Stimulated activated CD4-positive, alpha-beta T cell treated with anti-CD3 and anti-CD28 coated beads, Interleukin-1b, Interleukin-23, amount 100 ng/mL, for 1 hour (primary cell): ENCODE measurements at places on chromosomes 12 and 14.

DNA sequence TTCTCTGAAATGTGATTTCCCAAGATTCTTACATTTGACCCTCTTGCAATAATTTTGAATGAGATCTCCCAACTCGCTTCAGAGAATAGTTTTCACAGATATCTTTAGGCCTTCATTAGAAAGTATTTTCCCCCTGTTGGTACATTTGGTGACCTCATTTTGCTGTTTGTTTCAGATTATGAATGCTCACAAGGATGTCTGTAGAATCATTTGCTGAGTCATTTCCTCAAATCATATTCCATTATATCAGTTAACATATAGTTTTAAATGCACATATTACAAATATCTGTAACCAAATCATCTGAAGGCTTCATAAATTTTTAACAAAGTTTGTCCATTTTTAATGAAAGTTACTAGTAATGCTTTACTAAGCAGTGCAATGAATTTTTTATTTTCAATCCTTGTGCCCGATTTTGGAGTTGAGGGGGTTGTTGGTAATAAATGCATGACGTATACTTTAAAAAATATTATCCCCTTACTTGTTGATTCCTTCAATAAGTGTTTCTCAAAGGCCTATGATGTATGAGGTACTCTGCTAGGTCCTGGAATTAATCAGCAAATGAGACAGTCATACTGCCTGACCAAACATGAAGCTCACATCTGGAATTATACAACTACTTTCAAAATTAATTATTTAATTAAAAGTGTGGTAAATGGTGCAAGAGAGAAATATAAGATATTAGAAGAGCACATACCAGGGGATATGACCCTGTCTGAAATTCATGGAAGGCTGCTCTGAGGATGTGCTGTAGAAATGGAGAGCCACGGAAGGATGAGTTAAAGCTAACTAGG, 126.9 kb upstream of the RAP1B start:
- DNase-seq: no peak

GRCh38 chr12:91007531-91008290, 2.9 kb upstream of the EPYC start:
- no peak for DNase-seq

- no peak for DNase-seq
Observed at GRCh38 chr14:27881646-27882045, 884.9 kb upstream of the FOXG1 start.

DNA sequence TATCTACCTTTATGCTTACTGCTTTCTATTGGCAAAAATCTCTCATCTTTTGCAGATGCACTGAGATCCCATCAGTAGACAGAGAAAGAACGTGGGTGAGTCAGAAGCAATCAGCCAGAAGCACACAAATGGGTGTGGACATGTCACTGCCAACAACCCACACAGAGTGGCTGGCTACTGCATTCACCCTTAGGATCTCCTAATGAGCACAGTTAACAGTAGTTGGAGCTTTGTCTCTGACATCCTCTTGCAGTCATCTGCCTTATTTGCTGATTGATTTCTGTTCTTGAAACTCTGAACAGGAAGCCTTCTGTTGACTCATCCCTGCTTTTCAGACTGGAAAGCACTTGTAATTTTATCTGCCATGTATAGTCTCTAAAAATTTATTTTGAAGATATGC, 117.2 kb downstream of the RGS6 start:
- no peak for DNase-seq

DNA sequence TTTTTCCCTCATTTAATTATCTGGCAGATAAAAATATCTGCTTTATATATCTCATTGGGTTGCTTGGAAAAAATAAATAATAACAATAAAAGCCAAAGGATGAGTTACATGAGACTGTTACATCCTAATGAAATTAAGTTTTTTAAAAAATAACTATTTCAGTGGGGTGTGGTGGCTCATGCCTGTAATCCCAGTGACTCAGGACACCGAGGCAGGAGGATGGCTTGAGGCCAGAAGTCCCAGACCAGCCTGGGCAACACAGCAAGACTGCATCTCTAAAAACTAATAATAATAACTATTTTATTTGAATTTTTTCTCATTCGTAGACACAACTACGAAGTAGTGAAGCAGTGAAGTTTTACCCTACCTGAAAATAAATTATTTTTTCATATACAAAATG, 103.3 kb downstream of the BCAT1 start:
- no peak for DNase-seq

DNA sequence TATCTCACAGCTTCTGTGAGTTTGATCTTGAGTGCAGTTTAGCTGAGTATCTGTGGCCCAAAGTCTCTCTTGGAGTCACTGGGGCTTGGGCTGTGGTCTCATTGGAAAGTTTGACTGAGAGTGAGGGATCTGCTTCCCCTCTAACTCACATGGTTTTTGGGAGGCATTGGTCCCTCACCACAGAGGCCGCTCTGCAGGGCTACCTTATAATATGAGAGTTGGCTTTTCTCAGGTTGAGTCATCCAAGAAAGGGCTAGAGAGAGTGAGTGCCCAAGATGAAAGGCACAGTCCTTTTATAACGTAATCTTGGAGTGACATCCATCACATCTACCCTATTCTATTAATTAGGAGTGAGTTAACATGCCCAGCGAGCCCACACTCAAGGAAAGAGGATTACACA, 175.8 kb downstream of the SLC41A2 start:
- no peak for DNase-seq

- DNase-seq: no peak
Observed at GRCh38 chr14:103501921-103502669, 20.5 kb downstream of the CKB start.

DNA sequence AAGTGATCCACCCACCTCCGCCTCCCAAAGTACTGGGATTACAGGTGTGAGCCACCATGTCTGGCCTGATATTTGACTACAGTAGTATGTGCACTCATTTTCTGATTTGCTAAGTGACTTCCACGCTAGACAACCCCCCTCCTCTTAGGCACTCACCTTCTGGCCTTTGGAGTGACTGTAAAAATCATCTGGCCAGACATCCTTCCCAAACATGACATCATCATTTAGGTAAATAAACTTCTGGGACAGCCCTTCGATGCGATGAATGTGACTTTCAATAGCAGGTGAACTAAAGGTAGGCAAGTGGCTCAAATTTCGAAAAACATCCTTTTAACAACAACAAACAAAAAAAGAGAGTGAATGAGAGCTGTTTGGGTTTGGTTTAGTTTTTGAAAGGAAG, 30.6 kb upstream of the SYCP3 start:
- no peak for DNase-seq

- no peak for DNase-seq
Observed at GRCh38 chr12:8906266-8907180, 7.8 kb upstream of the PHC1 start.

- no peak for DNase-seq
Observed at GRCh38 chr14:59629444-59630287, 53.1 kb upstream of the CCDC175 start.

DNA sequence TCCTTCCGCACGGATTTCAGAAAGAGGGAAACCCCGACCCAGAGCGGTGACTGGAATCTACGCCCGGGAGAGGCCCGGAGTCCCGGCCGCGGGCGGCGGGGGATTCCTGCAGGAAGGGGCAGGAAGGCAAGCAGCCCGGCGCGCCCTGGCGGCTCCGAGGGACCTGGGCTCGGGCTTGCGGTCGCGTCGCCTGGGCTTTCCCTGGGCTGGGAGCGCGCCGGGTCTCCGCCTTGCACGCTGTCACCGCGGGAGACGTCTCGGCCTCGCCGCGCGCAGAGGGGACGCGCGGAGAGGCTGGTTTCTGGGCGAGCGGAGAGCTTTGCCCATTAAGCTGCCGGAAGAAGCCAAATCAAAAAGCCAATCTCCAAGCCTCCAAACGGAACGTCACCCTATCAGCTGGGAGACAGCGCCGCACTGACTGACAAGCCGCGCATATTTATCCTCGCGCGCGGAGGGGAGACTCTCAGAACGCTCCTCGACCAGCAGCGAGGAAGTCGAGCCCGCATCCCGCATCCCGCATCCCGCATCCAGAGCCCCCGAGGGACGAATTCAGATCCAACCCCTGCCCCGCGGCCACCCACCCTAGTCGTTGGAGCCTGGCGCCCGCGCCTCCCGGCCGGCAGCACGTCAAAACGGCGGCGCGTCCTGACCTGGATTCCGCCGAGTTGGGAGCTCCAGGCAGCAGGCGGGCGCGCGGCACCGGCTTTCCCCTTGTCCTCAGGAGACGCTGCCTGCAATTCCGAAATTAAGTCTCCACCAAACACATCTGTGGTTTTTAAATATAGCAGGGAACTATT, at the start of gene SLC8A3:
TSS of gene SLC8A3 (minus strand) at position 293 of the 797 bp plus-strand sequence. CDS start 20,529 bp downstream, outside the sequence.
- no peak for DNase-seq

GRCh38 chr14:63362389-63362819, 43.7 kb upstream of the GPHB5 start:
- DNase-seq: no peak

DNA sequence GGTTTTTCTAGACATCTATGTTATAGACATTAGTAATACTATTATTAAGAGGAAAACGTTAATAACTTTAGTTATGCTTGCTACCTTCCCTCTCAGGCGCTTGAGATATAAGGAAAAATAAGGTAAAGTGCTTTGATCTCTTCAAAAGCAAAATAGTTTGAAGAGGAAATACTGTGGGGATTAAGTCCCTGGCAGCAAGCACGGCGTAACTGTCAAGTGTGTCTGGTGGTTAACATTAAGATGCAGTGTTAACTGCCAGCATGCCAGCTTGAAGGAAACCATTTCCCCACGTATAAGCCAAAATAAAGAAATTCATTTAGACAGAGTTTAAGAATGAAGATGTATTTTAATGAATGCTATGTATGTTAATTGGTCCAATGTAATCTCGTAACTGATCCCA, 31.8 kb downstream of the PELI2 start:
- no peak for DNase-seq

DNA sequence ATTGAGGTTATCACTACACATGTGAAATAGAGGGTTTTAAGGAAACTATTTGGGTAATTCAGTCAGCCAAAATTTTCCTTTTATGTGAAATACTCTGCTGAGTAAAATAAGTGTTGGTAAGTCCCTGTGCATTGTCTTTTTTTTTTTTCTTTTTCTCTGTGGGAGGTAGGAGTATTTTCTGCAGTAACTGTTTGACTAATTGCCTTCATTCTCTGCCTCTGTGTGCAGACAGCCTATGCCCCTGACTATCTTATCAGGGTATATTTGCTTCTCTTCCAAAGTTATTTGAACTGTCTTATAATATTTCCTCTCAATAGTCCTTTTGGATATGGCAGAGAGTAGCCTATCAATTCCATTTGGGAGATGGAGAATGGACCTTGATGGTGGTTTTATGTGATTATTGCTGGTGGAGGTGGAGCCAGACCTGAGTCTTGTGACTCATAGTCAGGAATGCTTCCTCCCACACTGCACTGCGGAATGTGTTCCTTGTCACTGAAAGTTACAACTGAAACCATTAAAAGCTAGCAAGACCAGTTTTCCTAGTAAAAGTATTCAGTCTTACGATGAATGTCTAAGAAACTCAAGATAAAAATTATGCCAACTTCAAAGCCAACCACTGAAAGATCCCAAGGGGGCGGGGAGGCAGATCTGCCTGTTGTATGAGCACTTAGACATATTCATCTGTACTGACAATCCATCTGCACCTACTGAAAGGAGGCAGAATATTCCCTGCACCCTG, 40.9 kb upstream of the STXBP6 start:
- no peak for DNase-seq

GRCh38 chr14:49880267-49881064, 12.4 kb upstream of the ARF6 start:
- DNase-seq: no peak

- DNase-seq: no peak
Observed at GRCh38 chr14:72678356-72678755, 215.5 kb downstream of the DPF3 start.

DNA sequence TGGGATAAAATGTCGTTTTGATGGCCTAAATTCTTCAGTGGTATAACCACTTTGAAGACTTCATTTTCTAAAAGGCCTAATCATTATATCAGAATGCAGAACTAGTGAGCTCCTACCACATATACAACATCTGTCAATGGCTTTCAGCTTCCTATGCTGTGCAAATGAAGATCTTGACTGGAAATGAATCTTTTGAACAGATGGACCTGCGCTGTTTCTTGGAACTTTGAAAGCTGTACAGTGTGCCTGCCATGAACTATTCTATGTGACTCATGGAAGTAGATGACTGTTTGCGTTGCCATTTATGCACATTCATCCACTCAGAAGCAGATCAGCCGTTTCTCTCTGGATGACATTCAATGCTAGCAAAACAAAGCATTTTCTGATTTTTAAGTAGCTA, 542.2 kb upstream of the USP15 start:
- DNase-seq: no peak

DNA sequence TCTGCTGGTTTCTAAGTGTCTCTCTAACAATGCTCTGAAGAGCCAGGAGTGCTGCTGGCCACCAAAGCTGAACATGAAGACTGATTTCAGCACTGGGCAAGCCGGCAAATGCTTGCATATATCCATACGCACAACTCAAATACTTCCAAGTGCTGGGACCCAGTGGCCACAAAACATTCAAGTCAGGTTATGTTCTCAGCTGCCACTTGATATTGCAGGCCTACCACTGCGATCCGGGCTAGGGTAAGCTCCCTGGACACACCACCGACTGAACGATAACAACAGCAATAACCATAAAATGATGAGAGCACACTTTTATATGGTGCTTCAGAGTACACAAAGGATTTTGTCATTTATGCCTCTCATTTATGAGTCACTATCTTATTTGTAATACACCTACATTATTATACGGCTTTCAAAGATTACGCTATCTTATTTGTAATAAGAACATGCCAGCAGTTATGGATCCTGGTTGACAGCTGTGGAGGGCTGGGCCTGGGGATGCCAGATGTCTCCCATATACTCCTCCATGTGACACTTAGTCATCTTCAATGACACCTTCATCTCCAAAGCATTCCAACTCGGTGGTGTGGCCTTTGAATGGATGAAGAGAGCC, 35.5 kb downstream of the CRACR2A start:
- no peak for DNase-seq

DNA sequence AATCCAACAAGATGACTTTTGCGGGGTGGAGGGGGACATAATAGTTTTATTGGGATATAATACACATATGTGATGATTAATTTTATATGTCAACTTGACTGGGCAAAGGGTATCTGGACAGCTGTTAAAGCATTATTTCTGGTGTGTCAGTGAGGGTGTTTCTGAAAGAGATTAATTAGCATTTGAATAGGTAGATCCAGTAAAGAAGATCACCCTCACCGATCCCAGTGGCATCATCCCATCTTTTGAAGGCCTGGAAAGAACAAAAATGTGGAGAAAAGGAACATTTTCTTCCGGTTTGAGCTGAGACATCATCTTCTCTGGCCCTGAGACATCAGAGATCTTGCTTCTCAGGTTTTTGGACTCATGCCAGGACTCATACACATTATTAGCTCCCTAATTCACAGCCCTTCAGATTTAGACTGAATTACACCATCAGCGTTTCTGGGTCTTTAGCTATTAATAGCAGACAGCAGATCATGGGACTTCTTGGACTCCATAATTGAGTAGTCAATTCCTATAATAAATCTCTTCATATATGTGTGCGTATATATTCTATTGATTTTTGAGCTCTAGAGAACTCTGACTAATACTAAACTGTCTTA, 283.6 kb downstream of the PCNX1 start:
- no peak for DNase-seq
